CD8-positive, alpha-beta T cell (primary cell): ENCODE measurements at places on chromosomes 2 and 18.
A peak's percentile ranks its signal among the peaks of the same experiment; 100 is the strongest.

GRCh38 chr18:32770666-32771168, 2.1 kb downstream of the KLHL14 start:
- DNase-seq: no peak

DNA sequence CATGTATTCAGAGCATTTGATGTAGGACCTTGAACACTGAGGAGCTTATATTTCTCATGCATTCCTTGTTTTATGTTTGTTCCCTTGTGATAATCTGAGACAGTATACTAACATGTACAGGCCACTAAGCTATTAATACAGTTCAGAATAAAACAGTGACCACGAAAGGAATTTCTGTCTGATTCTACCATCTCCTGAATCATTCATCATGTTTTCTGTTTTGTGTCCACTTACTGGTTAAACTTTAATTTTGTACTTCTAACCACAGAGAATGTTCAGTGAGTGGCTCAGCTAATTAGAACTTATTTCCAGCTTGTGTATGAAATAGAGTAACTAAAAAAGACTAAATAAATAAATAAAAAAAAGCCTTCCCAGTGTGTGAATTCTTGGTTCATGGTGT, 110.4 kb downstream of the LRP1B start:
- no peak for DNase-seq

- DNase-seq: no peak
These were observed 54.8 kb upstream of the STRN start for GRCh38 chr2:37020887-37021796.

DNA sequence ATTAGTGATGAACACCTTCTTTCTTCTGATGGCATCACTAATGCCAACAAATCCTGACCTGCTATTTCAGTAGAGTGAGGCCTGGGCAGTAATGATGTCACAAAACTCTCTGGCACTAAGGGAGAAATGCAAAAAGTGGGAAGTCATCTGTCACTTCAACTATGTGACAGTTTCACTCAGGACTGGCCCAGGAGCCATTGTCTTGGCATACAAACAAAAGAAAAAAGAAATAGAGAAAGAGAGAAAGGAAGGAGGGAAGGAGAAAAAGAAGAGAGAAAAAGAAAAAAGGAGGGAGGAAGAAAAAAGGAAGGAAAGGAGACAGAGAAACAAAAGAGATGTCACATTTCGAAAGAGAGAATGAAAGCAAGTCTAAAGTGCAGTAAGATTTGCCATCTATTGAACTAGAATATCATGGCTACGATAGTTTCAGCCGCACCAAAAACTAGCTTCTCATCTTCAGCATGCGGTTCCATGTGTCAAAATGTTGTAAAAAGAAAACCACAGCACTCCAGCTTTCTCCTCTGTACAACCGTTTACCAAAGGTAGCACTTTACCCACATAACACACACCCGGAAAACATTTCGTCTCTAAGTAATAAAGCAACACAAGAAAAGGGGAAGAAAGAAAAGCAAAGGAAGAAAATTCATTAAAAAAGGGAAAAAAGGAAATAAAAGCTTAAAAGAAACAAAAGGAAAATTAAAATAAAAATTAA, 50.1 kb downstream of the CD226 start:
- peak; percentile 77 for DNase-seq

- DNase-seq: no peak
These were observed 2.5 kb downstream of the PSTPIP2 start for GRCh38 chr18:46069524-46069923.

GRCh38 chr2:168916331-168916675, 15.2 kb downstream of the G6PC2 start:
- DNase-seq: no peak

DNA sequence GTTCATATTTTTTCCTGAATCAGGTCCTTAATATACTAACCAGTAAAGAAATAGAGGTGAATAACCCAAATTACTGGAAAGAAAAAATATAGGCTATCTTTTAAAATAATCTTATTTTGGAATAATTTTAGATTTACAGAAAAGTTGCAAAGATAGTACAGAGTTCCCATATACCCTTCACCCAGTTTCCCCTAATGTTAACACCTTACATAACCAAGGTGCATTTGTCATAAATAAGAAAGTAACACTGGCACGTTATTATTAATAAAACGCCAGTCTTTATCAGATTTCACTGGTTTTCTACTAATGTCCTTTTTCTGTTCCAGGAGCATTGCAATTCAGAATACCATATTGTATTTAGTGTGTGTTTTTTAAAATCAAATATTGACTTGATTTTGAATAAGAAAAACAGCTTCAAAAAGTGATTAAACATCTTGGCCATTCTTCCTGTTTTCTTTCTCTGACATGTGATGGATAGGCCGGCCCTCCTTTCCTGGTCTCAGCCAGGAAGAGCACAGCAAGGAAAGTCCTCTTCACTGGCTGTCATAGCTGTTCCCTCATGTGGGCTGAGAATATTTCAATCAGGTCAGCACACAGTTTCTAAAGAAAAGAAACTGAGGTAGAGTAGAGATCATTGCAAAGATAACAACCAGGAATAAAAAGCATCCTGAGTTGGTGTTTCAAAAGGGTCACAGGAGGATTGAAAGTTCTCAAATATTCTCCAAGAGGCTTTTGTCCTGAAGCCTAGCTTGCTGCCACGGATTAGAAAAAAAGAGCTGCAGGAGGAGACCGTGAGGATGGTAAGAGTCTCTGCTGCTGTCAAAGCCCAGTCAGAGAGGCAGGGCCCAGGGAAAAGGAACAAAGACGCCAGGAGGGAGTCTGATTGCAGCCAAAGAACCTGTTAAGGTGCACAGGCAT, 79.3 kb upstream of the ARL5A start:
- DNase-seq: no peak

GRCh38 chr2:240233885-240234502, 93.5 kb upstream of the OTOS start:
- no peak for DNase-seq

DNA sequence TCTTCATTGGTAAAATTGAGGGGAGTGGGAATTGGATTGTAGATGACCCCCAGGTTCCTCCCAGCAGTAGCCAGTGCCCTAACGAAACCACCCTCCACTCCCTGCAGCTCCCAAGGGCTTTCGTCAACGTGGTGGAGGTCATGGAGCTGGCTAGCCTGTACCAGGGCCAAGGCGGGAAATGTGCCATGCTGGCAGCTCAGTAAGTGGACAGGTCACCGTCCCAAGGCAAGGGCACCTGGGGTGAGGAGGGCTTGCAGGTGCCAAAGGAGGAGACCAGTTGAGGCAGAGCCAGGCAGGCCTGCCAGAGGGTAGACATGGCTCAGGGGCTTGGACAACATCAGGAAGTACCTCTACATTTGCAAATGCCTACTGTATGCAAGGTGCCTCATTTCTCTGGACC, 122.6 kb upstream of the PPP1CB start:
- no peak for DNase-seq

GRCh38 chr2:148613231-148614013, 31.1 kb upstream of the EPC2 start:
- no peak for DNase-seq

DNA sequence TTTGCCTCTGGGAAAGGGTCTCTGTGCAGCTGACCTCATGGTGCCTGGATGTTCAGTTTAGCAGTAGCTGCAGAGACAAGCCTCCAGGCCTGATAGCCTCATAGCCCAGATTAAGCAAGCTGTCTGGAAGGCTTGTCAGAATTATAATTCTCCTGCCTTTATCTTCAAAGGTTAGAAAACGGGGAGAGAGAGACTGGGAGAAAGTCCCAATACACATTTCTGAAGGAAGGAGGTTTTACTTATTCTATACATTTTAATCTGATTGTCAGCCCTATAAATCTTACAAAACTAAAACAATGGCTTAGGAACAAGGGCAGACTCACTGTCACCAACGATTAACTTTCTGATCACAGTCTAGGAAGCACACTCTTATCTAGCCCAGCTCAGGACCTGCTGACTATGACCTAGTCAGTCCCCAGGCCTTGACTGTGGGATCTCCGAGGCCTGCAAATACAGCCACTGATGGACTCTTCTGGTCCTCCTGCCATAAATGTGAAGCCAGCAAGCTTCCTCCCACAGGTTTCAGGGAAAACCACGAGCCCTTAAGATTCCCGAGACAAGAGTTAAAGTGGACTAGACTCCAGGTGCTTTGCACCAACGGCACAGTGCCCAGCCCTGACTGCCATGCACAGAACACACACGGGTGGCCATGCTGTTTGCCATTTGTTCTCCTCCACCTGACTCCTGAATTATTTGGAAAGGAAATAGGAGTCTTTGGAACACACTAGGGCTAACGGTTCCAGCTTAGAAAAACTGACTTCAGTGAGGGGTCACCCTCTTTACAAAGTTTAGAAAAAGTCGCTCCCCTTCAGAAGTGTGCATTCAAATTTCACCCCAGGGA, 111.4 kb upstream of the SMAD7 start:
- DNase-seq: no peak

GRCh38 chr2:48569433-48569832, 39.5 kb downstream of the STON1 start:
- no peak for DNase-seq

GRCh38 chr2:236664136-236664535, 94.5 kb downstream of the ACKR3 start:
- DNase-seq: no peak

DNA sequence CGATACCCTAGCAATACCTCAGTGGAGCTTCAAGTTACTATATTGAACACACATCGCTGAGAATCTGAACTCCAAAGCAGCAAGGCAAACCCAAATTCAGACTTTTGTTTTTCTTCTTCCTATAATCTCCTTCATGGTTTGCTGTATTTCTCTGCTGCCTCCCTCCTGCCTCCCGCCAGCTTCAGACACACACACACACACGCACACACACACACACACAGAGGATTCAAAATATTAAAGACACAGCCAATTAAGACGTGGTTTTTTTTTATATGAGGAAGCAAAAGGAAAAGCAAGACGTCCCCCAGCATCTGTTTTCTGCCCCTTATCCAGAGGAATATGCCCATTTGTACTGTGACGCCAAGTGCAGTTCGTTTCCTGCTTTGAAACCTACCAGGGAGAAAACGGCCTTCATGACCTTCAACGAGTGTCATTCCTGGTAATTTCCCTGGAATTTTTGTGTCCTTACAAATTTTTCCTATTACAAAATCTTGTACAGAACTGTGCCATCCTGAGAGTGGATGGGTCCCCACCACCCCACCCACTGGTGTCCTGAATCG, 547.9 kb upstream of the ID2 start:
- no peak for DNase-seq

GRCh38 chr18:21602299-21602587, 1.7 kb upstream of the ESCO1 start:
- no peak for DNase-seq

GRCh38 chr18:24009651-24010333, 4.8 kb upstream of the TTC39C start:
- no peak for DNase-seq

GRCh38 chr2:21131861-21132260, 8.1 kb downstream of the TDRD15 start:
- DNase-seq: no peak

DNA sequence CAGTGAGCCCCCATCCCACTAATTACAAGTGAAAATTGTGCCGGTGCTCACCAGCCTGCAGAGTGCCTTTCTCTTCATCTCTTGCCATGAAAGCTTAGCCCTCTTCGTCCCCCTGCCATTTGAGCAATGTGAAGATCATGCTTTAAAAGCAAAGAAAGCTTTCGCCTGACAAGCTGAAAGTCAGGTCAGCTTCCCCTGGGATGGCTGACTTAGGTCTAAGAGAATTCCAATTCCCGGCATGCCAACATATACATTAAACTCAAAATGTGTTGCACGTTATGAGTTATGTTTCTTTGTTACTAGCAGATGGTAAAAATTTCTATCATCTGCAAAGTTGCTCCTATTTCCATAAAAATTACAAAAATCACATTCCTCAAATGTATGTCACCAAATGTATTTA, 129.8 kb downstream of the AFF3 start:
- no peak for DNase-seq
